ENCODE measurements at places on chromosomes 5 and 9.
A peak's percentile ranks its signal among the peaks of the same experiment; 100 is the strongest.

DNA sequence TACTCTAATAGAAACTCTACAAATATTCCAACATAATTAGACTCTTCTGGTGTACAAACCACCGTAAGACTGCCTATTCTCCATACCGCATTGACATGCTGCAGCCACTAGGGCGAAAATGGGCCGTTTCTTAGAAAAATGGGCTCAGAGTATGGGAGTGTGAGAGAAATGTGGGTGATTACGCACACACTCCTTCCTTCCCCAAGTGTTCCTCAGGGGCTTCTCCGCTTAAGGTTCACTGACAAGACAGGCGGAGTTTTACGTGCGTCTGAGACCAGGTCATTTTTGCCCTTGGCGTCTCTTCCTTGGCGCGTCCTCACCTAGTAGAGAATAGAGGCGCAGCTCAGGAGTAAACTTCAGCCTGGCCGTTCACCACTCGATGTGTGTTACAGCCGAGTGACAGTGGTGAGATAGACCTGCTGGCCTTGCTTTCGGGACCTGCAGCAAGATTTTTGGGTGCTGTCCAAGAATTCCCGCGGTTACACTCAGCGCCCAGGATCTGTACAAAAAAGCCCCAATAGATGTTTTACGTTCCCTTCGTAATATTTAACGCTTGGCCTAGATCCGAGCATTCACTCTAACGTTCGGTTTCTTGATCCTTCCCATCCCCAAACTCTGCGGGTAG is 1.8 kb upstream of the NTRK2 start:
- no peak for DNase-seq

DNA sequence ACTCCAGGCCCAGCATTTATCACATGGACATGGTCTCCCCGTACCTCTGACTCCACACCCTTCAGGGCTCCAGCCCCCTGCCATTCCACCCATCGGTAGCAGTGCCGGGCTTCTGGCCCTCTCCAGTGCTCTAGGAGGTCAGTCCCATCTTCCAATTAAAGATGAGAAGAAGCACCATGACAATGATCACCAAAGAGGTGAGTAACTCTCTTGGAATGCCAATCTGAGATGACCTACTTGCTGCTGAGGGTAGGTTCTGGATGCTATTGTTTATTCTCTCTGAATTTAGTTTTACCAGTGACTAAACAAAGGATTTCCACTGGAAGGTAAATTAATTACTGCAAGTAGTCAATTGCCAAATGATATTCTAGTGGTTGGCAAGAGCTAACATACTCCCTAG is 80.8 kb downstream of the TLE4 start:
- no peak for DNase-seq

DNA sequence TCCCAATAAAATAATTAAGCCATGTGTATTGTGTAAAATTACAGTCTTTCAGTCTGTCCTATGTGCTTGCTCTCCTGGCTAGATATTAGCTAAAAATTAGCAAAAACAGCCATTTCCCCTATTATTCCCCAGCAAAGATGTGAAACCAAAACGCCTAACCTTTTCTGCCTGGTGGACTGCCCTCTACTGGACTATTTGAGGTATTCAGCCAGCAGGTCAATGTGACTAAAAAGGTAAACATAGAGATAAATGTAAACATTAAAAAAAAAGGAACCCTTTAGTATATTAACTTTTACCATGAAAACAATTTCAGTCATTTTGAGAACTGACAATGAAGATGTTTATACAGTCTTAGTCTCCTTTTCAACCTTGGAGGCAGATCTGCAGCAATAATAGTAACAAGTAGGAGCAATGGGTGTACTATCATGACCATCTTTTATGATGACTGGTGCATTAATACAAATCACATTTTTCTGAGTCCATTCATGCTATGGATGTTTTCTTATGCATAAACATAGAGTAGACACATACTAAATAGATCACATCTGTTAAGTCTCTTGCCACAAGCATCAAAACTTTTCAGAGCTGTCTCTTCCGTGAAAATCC is 10.1 kb downstream of the ATG12 start:
- DNase-seq: no peak

DNA sequence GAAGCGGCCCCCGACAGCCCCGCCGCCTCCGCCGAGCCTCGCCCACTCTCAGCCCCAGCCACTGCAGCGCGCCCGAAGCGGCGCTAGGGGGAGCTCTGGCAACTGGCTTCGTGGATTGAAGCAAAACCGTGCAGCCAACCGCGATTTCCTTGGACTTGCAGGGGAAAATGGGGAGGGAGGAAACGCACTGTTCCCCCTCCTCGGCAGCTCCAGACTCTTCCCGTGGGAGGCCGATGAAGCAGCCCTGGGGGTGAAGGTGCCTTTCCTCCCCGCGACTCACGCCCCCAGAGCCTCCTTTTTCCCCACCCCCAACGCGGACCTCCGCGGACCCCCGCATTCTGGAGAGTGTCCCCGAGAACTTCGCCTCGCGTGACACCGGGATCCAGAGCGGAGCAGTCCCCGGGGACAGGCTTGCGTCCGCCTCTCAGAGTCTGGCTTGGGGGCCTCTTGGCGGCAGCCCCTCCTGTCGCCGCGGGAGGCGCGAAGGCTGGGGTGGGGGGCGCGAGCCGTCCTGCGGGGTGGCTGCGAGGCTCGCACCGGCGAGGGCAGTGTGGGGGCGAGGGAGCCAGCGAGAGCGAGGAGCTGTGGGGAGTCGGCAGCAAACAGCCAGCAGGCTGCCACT is 3.8 kb downstream of the IER5L start:
- peak; percentile 58 for DNase-seq

DNA sequence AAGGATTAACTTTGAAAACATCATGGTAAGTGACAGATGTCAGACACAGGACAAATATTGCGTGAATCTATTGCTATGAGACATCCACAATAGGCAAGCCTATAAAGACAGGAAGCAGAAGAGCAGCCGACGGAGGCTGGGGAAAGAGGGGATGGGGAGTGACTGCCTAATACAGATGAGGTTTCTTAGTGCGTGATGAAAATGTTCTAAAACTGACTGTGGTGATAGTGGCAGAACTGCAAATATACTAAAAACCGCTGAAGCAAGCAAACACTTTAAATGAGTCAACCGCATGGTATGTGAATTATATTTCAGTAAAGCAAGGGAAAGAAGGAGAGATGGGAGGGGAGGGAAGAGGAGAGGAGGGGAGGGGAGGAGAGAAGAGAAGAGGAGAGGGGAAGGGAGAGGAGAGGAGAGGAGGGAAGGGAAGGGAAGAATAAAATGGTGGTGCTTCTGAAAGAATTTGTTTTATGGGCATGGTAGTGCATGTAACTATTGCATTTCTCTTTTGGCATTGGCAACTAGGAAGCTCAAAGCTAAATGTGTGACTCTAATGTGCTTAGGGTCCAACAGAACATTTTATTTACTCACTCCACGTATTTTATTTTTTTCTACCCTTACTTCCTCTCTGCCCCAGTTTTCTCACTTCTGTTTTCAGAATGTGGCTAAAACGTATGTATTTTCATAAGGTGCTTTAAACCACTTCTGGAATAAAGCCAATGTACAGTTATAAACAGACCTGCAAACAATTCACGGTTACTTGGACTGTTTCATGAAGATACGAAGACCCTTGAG is 21.3 kb downstream of the AKNA start:
- no peak for DNase-seq

DNA sequence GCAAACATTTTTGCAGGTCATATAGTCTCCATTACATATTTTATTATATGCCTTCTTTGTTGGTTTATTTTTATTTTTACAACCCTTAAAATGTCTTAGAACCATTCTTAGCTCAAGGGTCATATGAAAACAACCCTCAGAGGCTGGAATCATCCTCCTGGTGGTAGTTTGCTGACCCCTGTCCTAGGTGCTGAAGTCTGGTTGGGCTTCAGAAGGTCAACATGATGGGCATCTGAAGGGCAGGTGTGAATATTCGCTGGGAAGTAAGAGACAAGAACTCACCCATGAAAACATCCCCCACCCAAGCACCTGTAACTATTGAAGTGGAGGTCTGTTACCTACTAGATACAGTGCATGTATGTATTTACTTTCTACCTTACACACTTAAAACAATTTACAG is 75.4 kb downstream of the OSMR start:
- no peak for DNase-seq

DNA sequence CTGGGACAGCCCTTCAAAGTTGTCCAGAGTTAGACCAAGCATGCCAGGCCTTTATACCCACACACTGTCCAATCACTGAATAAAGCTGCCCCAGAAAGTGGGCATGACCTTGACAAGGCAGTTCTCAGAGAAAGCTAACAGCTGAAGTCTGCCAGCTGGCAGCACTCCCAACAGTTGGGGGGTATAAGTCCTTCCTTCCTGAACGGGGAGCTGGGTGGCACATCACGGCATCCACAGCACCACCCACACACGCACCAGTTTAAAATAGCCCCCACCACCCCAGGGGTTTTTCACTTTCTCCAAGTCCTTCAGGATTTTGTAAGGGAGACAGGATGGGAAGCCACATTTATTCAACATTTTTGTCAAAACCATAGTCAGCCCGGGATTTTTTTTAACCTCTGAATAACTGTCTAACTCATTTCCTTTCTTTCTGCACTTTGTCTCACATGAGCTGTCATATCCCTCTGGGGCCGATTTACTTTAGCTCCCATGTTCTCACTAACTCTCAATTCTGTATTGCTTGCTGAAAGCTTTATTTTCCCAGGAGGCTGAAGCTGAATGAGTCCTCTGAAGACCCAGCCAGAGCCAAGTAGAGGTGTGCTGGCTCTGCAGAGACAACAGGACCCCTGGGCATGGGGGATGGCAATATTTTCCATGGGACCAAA is 15.4 kb downstream of the FAM81B start:
- DNase-seq: no peak

- peak; percentile 64 for DNase-seq
These were observed 83.0 kb upstream of the FREM1 start for GRCh38 chr9:14993061-14993800.

- DNase-seq: no peak
These were observed 185.8 kb downstream of the KCTD16 start for GRCh38 chr5:144356489-144356888.

- no peak for DNase-seq
These were observed 5.6 kb downstream of the IFNA13 start for GRCh38 chr9:21362287-21362686.

DNA sequence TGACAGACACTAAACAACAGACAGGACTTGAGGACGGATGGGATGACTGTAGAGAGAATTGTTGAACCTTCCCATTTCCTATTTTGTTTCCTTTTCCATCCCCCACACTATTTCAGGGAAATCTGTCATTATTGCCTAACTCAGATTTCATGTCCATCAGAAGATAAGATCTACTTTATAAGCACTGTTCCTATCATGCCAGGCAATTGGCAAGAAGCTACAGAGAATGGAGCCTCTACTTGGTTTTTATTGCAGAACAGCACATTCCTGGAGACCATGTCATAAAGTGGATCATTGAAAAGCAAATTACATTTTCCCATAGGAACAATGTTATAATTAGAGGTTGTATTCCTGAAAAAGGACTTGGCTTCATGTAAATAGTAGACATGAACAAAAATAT is 173.7 kb upstream of the KIF2A start:
- no peak for DNase-seq

GRCh38 chr5:115661101-115661500 is 35.3 kb upstream of the TMED7 start:
- no peak for DNase-seq

GRCh38 chr5:16812911-16813310 is 123.2 kb downstream of the MYO10 start:
- DNase-seq: no peak

GRCh38 chr9:132806723-132807421 is 71.2 kb downstream of the AK8 start:
- no peak for DNase-seq

DNA sequence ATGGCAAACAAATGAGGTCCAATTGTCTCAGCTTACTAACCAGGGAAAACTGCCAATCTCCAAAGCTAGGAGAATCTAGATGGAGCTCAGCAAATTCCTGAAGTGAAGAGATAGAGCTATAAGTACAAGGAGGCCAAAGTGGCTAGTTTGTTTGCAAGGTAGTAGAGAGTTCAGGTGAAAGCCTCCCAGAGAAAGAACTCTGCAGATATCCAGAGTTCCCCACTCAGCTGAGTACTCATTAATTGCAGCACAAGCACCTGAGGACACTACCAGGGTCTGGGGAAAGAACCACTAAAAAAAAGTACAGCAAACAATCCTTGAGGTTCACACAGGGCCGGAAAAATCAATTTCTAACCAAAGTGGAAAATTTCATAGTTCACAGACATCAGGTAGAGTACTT is 250.9 kb downstream of the TMEM232 start:
- DNase-seq: no peak

GRCh38 chr5:65198456-65199120 is 283.1 kb downstream of the ADAMTS6 start:
- DNase-seq: no peak

DNA sequence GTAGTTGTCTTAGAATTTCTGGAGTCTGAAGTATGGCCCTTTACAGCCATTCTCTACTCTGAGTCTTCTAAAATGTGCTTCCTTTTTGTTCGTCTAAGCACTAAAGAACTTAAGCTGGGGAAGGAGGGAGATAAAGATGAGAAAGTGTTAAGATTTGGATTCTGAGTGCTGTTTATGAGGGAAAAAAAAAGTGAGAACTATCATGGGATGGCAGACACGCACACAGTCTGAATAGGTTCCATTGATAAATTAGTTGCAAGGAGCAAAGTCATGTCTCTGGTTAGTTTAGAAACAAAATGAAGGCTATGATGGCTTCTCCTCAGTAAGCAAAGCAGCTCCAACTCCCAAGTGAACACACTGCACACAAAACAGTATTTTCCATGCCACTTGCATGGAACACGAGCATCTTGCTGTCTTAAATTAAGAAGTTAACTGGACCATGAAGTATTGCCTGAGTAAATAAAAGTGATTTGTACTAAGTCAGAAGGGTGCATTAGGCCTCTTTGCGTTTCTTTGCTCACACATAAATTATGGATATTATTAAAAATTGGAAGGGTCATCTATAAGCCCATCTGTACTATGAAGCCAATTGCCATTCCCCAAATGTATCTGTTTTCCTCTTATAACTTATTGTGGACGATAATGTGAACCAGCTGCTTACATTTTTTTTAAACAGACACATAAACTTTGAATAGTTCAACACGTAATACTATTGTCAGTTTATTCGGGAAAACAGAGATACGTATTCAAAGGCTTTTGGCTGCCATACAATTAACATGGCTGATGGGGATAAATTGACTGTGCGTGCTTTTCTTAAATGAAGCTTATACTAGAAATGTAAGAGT is 199.3 kb downstream of the SGCD start:
- no peak for DNase-seq

DNA sequence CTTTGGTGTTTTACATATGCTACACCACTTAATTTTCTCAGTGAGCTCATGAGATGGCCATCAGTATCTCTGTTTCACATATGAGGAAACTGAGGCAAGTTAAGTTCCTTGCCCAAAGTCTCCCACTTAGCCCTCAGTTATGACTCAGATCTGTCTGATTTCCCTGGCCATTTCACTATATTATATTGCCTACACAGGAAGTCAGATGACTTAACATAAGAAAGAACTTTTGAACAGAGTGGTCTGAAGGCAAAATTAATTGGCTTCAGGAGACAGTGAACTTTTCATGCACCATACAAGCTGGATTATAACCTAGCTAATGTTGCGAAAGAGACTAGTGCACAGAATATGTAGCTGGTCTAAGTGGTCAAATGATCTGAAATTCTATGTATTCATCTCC is 221.6 kb downstream of the NFIB start:
- DNase-seq: no peak

Data from CMK (cell line).